ENCODE measurements at places on chromosomes 4 and X. TPM values are rescaled to one million over a fixed set of nuclear protein-coding genes. Genes with fewer than 3 reads are reported as not detected.

Gene APLN
- 0.85 TPM for total RNA-seq

Gene ADRA2C
- total RNA-seq: 11.9 TPM

Gene TMEM47
- 1.2 TPM for total RNA-seq

Gene CENPE
- total RNA-seq: 7.1 TPM

Gene TKTL2
- total RNA-seq: not detected

Gene LGI2
- total RNA-seq: 0.08 TPM

Gene SLC10A6
- not detected for total RNA-seq

Gene XK
- 0.36 TPM for total RNA-seq

Gene UCP1
- not detected for total RNA-seq

Gene GNRHR
- not detected for total RNA-seq

Gene NEIL3
- 9.5 TPM for total RNA-seq

Gene RPA4
- total RNA-seq: 0.28 TPM

All from A549 treated with Mapracorat at 1 μM for 4 hours (cell line).